ENCODE measurements at places on chromosomes 1 and 21.

DNA sequence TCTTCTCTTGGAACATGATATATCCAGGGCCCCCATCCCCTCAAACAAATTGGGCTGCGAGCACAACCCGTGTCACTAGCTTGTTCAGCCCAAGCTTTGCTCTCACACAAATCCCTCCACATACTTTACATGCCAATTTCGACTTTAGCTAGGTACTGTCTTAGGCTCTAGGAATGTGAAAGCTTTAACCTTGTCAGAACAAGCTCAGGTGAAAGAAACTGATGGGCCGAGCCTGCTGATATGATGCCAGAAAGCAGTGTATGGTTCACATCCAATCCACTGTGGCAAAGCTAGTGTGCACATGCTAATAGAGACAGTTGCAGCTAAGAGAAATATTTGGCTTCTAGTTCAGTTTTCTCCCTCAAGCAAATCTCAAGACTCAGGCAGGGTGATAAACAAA is 79.5 kb downstream of the TNFSF18 start:
- no peak for DNase-seq

DNA sequence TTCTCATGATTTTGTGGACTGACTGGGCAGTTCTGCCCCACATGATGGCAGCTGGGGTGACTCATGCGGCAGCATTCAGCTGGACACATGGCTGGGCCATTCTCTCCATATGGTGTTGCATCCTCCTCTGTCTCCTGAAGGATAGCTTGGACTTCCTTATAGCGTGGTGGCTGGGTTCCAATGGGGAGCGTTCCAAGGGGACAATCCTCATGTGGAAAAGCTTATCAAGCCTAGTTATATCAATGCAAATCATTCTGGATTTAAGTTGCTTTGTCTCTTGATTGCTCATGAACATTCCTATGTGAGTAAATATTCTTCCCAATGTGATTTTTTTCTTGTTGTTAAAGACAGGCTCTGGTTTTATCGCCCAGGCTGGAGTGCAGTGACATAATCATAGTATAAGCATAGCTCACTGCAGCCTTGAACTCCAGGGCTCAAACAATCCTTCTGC is 13.2 kb upstream of the SLC2A1 start:
- DNase-seq: no peak

DNA sequence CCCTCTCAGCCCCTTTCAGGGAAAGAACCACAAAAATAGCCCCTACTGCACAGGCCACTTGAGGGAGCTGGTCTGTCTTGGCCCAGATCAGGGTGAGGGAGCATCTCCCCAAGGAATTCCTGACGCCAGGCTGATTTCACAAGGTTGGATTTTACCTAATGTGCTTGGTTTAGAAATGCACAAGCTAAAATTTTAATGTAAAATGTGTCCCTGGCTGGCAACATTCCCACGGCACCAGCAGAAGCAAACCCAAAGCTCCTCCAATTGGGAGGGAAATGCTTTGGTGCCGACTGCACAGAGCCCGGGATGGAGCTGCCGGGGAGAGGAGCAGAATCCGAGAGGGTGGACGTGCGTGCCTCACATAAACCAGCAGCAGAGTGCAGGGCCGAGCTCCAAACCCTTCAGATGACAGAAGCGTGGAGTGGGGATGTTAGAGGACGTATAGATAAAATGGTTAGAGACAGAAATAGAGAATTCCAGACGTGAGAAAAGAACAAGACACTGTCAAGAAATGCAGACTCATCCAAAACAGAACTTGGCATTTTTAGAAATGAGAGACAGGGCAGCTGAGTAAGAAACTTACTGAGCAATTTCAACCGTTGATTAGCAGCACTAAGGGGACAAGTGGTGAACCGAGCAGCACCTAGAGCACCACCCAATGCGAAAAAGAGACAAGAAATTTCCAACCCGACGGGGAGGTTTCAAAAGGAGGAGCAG is 41.6 kb upstream of the TMEM52 start:
- no peak for DNase-seq

DNA sequence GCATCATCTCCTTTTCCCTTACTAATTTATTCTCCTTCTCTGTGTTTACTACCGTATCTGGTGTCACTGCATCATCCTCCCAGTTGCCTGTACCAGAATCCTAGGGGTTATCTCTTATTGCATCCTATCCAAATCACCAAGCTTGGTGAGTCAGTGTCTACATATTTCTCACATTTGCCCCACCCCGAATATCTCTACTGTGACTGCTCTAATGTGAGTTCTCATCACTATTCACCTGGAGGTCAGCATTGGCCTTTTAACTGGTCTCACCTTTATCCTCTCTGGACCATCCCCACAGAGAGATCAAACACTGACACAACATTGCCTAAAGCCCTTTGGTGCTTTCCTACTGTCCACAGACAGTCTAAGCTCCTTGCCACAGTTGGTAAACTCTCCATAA is 45.7 kb upstream of the ZNF648 start:
- no peak for DNase-seq
